ENCODE measurements at places on chromosomes 4 and X.

- no peak for DNase-seq
Observed at GRCh38 chrX:103791228-103791627, 14.6 kb downstream of the PLP1 start.

- no peak for DNase-seq
Observed at GRCh38 chr4:89551191-89551590, 243.6 kb upstream of the GPRIN3 start.

- DNase-seq = no peak
Observed at GRCh38 chr4:21203416-21203815, 503.2 kb downstream of the PACRGL start.

DNA sequence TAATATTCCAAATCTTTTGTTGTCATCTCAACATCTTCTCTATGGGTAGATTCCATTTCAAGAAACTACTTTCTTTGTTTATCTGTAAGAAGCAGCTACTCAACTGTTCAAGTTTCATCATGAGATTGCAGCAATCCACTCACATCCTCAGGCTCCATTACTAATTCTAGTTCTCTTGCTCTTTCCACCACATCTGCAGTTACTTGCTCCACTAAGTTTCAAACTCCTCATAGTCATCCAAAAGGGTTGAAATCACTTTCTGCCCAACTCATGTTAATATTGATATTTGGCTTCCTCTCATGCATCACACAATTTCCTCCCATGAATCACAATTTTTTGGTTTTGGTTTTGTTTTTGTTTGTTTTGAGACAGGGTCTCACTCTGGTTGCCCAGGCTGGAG, 35.7 kb downstream of the ADH5 start:
- DNase-seq = no peak

DNA sequence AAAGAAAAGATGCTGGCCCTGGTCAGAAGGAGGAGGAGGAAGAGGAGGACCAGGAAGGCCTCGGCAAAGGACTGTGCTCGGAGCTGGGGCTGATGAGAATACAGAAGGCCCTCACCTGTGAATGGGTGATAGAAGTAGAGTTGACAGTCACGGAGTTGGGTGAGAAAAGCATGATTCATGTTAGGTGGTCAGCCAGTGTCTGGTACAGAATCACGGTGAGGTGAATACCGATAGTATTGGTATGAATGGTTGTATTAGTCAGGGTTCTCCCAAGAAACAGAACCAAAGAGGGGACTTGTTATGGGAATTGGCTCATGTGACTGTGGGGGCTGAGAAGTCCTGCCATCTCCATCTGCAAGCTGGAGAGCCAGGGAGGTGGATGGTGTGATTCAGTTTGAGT, 32.5 kb upstream of the FAM156A start:
- no peak for DNase-seq

DNA sequence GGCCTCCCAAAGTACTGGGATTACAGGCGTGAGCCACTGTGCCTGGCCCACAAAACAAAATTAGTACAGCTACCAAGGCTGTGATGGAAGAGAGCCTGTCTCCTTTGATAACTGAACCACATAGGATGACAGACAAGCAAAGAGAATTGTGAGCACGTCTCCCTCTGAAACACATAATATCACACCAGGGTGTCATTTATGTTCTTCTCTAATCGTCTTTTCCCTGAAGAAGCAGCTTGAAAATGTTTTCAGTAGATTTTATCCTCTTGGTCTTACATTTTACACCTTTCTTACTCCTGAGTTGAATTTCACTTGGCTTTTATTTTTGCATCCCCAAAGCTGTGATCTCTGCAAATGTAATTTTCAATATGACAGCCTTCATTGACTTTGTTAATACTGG, 67.8 kb downstream of the TENM3 start:
- no peak for DNase-seq

DNA sequence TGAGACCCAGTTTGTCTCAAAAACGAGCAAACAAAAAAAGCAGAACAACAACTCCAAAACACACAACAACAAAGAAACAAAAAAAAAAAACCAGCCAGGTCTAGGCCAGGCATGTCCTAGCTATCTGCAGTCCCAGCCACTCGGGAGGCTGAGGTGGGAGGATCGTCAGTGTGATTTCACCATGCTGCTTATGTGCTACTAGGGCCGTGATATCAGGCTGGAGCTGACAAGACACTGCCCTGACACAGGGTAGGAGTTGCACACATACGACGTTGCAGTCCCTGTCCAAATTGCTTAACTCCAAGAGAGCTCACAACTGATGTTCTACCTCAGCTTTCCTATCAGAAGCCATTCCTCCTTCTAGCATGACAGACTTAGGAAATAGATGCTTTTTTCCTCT, 204.9 kb downstream of the AASDH start:
- no peak for DNase-seq

DNA sequence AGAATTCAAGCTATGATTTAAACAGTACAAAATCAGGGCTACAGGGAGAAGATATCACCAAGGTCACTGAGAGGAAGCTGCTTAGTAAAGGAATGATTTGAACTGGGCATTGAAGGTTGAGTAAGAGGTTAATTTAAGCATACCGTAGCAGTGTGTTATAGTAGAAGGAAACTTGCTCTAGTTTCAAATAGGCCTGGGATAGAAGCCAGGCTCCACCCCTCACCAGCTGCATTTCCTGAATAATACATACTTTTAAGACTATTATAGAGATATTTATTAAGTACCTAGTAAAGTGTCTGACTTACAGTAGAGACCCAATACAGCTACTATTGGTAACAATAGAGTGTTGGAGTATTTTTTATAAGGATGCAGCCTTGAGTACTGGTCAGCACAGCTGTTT, 118.0 kb upstream of the GLRA2 start:
- no peak for DNase-seq

- no peak for DNase-seq
Observed at GRCh38 chr4:62226082-62226481, 1026.0 kb downstream of the ADGRL3 start.

DNA sequence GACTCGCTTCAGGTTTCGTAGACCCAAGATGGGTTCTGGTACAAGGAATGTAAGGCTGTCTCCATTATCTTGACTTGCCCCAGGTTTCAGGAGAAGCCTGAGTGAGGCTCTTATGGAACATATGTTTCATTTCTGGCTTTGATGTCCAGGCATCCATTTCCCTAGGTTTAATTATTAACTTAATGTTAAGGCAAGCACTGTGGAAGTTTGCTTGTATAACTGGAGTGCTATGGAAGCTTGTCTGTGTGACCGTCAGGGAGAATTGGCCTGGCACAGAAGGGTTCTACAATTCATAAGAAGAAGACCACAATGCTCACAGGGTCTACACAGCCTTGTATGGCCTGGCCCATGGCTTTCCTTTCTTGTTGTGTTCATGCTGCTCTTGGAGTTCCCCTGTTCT, 47.2 kb upstream of the PPP1R2C start:
- DNase-seq = no peak

DNA sequence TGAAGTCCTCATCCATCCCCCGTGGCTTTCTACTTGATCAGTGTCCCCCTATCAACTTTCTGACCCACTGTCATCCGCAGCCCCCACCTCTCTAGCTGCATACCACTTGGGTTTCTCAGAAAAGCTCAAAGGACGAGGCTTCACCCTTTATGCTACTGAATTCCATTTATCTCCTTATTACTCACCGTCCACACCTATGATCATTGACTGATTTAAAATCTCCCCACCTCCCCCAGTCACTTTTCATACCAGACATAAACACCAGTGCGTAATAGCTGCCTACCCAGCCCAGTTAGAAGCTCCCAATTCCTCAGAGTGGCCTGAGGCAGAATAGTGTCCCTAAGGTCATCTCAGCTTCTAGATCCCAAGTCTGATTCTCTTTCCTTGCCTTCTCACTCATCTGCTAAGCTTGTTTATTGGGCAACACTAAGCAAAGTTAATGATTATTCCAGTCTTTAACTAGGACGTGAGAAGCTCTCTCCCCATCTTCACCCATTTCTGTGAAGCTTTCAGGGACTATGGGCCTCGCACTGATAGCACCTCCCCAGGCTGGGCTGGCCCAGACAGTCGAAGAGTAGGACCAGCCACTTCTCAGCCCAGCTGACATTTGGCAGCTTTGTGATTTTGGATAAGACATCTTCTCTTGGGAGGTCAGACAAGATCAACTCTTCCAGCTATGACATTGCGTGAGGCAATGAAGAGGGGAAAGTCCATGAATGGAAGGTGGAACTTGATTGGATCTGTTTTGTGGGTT, 7.2 kb upstream of the DDX60L start:
- no peak for DNase-seq

GRCh38 chr4:94567811-94568210, 116.1 kb downstream of the PDLIM5 start:
- no peak for DNase-seq

GRCh38 chr4:159370286-159370685, 267.4 kb downstream of the RAPGEF2 start:
- no peak for DNase-seq

- no peak for DNase-seq
Observed at GRCh38 chrX:1751781-1752180, 136.9 kb downstream of the ASMT start.

DNA sequence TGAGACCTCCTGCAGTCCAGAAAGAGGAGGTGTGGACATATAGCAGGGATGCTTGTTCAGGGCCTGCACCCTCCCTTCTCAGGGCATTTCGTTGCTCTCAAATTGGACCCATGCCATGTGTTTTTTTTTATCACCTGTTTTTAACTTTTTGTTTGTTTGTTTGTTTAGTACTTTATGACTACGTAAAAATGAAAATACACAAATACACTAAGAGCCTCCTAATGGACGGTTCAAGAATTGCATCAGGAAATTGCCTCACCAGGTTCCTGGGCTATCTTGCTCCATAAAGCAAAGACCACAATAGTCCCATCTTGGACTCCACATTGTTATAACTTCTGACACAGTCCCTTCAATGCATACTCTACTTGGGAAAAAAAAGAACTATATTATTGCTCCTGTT, 1685.9 kb upstream of the TENM3 start:
- DNase-seq = no peak

- no peak for DNase-seq
Observed at GRCh38 chrX:31670245-31670644, 598.4 kb upstream of the FTHL17 start.

GRCh38 chrX:153444333-153445011, 1.4 kb downstream of the TREX2 start:
- DNase-seq = no peak

DNA sequence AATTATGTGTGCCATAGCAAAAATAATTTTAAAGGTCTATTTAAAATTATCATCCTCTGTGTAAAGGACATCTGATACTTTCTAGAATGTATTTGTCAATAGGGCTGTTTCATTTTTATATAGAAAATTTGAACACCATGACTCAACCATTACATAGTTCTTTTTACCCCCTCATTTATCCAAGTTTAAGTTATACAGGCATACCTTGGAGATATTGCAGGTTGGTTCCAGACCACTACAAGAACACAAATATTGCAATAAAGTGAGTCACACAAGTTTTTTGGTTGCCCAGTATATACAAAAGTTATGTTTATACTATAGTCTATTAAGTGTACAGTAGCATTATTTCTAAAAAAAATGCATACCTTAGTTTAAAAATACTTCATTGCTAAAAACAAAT, 130.4 kb downstream of the MSL3 start:
- no peak for DNase-seq

- no peak for DNase-seq
Observed at GRCh38 chrX:109830157-109830703, 97.2 kb upstream of the ACSL4 start.

GRCh38 chrX:108221301-108221864, 129.8 kb downstream of the ATG4A start:
- no peak for DNase-seq

DNA sequence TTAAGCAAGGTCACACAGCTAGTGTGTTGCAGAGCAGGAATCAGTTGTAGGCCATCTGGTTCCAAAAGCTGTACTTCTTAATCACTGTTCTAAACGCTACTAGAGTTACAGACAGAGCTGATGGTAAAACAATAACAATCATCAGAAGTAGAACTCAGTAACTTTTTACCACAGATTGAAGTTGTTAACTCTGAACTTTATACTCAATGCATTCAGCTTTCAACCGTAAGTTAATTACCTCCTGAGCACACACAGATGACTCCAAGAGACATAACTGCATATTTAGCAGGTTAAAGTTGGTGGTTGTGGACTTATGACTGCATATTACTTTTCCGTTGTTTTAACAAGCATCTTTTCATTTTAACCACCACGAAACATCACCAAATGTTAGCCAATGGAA, 127.3 kb downstream of the PRSS12 start:
- no peak for DNase-seq

GRCh38 chr4:23811161-23811560, 78.7 kb downstream of the PPARGC1A start:
- no peak for DNase-seq

DNA sequence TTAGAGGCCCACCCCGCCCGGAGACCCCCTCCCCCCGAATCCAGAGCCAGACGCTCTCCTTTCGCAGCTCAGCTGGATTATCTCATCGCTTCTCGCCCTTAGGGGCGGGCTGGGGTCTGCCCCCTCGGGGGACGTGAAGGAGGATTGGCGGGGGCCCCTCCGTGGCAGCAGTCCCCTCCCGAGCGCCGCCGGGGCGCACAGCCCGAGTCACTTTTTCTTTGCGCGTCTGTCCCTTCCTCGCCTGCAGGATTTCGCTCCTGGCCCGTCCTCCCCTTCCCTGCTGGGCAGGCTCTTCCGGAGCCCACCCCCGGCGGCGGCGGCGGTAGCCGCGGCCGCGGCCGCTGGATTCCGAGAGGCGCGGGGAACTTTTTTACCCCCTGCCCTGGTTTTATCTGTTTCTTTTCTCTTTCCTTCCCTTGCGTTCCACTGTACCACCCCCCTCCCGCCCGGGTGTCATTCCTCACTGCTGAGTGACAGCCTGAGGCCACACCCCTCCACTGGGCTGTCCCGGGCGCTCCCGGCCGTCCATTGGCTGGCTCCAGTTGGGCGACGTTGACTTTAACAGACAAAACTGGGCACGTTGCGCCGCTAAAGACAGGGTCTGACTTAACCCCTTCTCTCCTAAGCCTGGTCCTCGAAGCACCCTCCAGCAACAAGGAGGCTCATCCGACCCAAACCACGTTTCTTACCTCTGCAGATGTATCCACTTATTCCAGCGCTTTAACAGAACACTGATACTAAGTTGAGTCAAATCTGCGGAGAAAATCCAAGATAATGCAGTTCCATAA, 492 bp upstream of the NKX3-2 start:
- no peak for DNase-seq

DNA sequence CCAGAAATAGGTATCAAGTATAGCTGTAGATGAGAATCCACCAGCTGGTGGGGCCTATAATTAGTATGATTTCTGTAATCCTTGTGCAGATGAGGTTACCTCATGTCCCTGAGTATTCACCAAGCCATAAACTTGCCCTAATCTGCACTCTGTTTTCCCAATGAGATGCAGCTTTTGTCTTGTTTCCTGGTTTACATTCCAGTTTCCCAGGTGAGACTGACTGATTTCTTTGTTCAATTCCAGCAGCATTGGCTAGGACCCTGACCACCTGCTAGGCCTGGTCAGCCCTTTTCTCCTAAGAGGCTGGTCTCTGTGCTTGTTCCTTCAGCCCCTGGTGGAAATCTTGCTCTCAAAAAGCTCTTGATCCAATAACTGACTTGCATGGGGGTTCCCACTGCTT, 44.6 kb downstream of the GABRB1 start:
- DNase-seq = no peak

GRCh38 chrX:148947399-148947975, 447.1 kb downstream of the AFF2 start:
- DNase-seq = no peak

Measured in naive thymus-derived CD4-positive, alpha-beta T cell (primary cell).